ENCODE measurements at places on chromosomes 2 and 18.
A peak's percentile ranks its signal among the peaks of the same experiment; 100 is the strongest.

- no peak for DNase-seq
Measured at GRCh38 chr2:214604861-214605260, 194.0 kb downstream of the VWC2L start.

- no peak for DNase-seq
Measured at GRCh38 chr2:63834401-63834800, 7.3 kb upstream of the UGP2 start.

DNA sequence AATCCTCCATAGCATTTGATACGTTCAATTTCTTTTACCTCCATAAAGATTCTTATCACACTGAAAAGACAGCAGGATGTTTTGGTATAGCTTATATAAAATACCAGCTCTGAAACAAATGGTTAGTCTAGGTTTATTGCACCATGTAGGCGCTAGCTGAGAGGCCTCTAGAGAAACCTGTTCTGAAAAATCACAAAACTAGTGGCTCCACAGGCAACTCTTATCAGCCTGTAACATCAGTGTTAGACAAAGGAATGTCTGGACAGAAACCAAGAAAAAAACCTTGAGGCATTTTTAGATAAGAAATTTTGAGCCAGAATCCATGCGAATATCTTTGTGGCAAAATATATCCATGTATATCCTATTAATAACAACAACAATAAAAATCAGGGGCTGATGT is 440.4 kb upstream of the MAP2 start:
- no peak for DNase-seq

- DNase-seq: no peak
Measured at GRCh38 chr18:48594471-48595094, 55.8 kb downstream of the CTIF start.

DNA sequence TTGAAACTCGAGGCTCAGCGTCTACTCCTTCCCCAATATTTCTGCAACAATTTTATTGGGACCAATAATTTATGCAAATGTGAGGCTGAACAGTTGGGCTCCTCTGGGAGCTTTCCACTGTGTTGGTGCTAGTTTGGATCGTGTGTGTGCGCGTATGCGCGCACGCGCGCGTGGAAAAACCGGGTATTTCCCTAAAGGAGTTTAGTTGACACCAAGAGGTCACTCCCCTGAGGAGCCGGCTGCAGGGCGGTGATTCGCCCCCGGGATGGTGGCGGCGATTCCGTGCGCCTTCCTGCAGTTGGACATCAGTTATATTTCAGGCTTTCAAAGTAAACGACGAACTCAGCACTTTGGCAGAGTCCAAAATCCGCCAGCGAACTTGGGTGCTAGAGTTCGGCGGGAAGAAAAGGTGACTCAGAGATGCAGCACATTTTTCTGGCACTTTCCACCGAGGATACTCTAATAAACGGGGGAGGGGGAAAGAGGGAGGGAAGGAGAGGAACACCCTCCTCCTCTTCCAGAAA is 186.5 kb upstream of the FANCL start:
- DNase-seq: no peak

GRCh38 chr2:185507719-185508118 is 230.9 kb upstream of the FSIP2 start:
- no peak for DNase-seq

GRCh38 chr18:55440988-55441387 is 147.0 kb downstream of the TCF4 start:
- no peak for DNase-seq

- no peak for DNase-seq
Measured at GRCh38 chr18:66972681-66973080, 368.8 kb upstream of the CDH19 start.

GRCh38 chr2:43269706-43270105 is 43.3 kb upstream of the ZFP36L2 start:
- DNase-seq: no peak

- no peak for DNase-seq
Measured at GRCh38 chr18:44557616-44558151, 123.0 kb upstream of the SETBP1 start.

- no peak for DNase-seq
Measured at GRCh38 chr2:214504599-214505376, 93.9 kb downstream of the VWC2L start.

DNA sequence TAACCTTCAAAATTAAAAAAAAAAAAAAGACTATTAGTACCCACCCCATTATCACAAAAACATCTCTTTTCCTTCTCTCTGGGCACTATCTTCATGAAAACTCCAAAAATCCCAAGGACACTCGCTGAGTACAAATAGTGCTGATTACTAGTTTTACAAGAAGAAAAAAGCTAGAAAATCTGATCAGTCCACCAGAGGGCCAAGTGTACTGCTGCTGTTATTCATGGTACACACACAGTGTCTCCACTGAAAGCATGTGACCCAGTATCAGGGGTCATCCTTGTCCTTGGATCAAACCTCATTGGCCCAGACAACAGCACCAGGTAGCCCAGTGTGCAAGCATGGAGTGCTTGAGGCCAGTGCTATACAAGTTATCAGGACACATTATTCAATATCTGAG is 382.7 kb upstream of the KLHL29 start:
- DNase-seq: no peak

- DNase-seq: peak; percentile 50
Measured at GRCh38 chr2:113370478-113371091, 66.9 kb upstream of the ZNG1B start.

GRCh38 chr2:157662401-157662800 is 33.7 kb upstream of the ACVR1C start:
- DNase-seq: no peak

- no peak for DNase-seq
Measured at GRCh38 chr2:9465170-9465569, 9.2 kb upstream of the IAH1 start.

- DNase-seq: no peak
Measured at GRCh38 chr2:149819356-149819957, 231.9 kb upstream of the MMADHC start.

DNA sequence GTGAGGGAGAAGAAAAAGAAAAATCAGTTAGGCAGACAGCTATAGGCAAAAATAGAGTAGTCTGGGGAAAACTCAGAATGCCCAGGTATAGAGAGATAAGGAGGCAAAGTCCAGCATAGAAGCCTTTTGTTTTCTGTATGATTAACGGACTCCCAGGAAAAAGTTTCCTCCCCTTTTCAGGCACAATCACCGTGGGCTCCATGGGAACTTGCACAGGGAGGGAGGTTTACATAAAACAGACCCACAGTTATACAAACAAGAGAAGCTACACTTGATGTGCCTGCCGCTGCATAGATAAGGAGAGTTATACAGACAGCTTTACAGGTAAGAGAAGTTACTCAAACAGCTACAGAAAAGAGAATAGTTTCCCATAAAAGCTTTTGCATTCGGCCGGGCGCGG is 39.2 kb upstream of the SULT1C3 start:
- no peak for DNase-seq

DNA sequence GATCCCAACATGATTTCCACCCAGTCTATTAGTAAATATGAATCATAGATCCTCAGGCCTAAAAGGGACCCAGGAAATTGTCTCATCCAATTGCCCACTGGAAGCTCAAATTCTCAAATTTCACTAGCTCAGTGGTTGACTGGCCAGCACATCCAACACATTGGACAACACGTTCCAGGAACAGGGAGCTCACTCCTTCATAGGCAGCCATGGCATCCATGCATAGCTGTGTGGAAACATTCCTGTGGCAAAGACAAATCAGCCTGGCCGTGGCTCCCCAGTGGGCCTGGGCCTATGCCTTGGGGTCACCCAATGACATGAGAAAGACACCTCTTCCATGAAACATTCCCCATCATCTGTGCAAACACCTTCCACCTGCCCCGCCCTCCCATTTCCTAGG is 261.1 kb downstream of the ANAPC1 start:
- no peak for DNase-seq

- no peak for DNase-seq
Measured at GRCh38 chr2:12605936-12606335, 110.8 kb upstream of the TRIB2 start.

DNA sequence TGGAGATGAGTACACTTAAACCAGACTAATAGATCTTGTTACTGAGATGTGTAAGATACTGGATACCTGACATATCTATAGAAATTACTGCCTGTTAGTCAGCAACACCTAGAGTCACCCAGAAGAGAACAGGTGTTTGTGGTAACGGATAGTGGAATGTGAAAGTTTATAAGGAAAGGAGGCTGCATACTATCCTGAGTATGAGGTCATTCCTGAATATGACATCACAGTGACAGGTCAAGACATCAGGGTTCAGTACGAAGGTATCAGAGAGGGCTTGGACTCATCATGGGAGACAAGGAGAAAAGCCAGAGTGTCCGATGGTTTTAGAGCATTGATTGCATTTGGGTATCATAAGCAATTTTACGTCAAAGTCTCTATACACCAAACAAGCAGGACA is 55.3 kb downstream of the ABCA12 start:
- no peak for DNase-seq

DNA sequence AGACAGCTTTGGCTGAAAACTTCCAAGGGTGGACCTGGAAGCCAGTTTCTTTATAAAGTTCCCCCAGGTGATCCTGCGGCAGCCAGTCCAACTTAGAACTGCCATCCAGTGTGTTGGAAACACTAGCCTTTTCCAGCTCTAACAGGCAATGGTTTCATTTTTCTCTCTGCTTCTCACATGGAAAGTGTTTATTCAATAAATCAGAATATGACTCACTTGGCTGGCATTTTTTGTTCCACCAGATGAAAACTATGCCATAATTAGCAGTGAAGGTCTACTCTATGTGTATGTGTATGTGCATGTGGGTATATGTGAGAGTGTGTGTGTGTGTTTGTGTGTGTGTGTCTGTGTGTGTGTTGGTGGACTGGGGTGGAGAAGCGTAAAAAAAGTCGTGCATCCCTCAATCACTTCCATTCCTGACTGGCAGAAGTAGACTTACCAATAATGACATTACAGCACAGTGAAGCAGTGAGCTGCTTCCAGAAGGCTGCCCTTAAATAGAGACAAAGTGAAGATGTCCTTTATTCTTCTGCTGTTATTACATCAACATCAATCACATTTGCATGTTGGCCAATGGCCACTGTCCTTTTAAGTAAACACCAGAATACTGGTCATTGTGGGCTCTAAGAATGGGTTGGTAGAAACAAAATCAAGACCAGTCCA is 90.9 kb upstream of the SETBP1 start:
- no peak for DNase-seq

DNA sequence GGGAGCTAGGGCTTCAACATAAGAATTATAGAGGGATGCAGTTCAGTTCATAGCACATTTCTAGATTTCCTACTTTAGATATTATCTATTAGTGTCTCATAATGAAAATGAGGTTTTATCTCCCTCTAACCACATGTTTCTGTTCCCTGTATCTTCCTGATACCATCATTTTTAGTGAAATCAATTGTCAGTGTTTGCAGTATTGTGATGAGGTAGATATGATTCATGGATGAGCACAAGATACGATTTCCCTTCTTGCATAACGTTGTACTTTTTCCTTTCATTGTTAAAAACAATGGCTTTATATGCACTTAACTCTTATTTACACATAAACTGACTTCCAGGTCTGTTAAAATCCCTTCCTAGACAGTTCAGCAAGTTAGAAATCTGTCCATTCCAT is 211.4 kb downstream of the ZBTB7C start:
- no peak for DNase-seq

DNA sequence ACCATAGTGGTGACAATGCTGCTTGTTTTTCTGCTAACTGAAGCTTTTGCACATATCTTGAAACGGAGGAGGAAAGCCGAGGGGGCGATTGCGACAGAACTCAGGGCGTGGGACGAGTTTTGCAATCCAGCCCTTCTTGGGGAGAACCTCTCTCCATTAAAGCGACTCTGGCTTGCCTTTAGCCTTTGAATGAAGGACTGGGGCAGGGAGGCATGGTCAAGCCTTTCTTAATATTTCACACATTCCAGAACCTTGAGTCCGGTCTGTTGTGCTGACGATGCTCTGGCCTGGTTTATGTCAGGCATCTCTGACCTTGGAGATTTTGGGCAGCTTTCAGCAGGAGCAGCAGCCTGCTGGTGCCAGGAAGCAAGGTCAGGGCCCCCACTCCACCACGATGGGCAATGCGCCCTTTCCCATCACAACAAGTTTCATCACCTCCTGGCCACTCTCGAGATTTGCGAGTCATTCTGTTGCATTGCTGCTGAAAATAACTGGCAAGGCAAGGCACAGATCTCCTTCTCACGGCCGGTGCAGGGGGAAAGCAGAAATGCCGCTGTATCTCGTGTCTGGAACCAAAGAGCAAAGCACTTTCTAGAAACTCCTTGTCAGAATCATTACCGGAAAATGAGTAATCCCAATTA is 10.8 kb downstream of the EMILIN2 start:
- DNase-seq: no peak

GRCh38 chr2:30509716-30510115 is 62.7 kb downstream of the LCLAT1 start:
- no peak for DNase-seq

DNA sequence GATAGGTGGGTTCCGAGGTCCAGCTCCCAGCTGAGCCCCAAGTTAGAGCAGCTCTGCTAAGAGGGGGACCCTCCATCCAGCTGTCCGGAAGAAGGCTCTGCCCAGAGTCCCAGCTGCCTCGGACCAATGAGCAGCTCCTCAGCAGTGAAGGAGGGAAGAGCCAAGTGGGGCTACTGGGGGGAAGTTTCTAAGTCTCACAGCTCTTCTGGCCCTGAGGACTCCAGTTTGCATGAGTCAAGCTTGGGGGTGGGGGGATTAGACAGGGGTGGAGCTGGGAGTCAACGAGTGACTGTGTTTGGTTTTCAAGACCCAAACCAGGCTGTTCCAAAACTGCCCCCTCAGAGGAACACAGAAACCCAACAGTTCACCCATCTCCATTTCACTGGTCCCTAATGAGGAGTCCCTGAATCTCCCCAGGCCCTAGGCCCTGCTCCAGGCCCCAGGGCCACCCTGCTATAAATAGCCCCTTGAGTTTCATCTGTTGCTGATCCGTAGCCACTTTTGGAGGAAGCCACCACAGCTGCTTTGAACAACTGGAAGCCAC is 100.9 kb downstream of the TNS1 start:
- DNase-seq: no peak

GRCh38 chr2:198657512-198658121 is 800.1 kb downstream of the SATB2 start:
- DNase-seq: no peak

DNA sequence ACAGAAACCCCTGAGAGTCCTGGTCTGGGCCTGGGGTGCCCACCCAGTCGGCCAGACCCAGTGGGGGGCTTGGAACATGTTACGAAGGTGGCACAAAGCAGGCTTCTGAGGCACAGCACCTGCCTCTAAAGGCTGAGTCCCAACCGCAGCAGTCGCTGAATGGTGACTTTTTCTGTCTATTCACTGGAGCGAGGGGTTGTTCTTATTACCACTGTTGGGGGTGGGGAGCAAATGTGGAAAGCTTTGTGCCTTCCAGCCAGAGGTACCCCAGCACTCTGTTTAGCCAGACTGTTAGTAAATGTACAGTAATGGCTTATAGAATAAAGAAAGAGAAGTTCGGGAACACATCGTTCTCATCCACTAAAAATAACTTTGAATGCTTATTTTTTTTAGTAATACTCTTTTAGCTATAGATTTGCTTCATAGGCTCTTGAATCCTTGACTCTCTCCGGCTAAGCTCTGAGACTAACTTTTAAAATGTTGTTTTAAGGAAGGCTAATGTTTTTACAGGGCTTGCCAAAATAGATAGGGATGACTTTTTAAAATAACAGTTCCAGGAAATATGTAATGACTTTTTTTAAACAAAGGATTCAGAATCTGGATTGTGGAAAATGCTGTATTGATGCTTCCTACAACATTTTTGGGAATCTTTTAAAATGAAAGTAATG is 23.4 kb upstream of the PTPN2 start:
- no peak for DNase-seq

- DNase-seq: no peak
Measured at GRCh38 chr2:127155947-127156346, 49.0 kb upstream of the BIN1 start.

All from activated CD4-positive, alpha-beta T cell treated with anti-CD3 and anti-CD28 coated beads for 4 hours (primary cell).